ENCODE measurements at places on chromosomes 12 and 14. TPM values are rescaled to one million over a fixed set of nuclear protein-coding genes. Genes with fewer than 3 reads are reported as not detected.
A peak's percentile ranks its signal among the peaks of the same experiment; 100 is the strongest.

DNA sequence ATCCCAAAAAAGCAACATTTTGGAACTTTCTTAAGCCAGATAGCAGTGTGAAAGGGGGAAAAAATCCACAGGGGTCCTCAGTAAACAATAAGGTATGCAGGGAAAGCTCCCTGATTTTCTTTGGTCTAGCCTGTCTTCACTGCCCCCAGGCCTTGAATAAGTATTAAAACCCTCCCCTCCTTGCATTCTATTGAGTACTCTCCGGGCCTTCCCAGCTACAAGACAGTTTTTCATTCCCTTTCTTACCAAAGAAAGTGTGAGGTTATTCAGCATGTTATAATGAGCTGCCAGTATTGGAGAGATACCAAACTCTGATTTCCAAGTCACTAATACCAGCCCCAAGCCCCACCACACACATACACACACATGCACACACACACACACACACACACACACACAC is 59.8 kb upstream of the KIF21A start:
- DNase-seq = no peak

- DNase-seq = no peak
Measured at GRCh38 chr14:46054526-46054925, 597.1 kb downstream of the RPL10L start.

DNA sequence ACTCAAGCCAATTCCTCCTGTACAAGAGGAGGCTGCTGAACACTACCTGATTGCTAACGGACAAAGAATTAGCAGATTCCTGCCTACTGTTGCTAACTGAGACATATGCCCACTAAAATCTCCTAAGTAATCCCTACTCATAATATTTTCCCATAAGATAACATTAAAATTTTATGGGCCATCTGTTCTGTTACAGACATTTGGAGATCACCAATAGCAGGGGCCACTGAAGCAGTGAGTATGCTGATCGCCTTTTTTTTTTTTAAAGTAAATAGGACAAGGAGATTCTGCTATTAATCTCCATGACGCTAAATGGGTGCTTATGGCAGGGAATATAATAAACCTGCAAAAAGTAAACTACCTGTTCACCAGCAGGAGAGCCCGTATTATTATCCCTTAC is 292.9 kb downstream of the MED13L start:
- DNase-seq = no peak

- DNase-seq = no peak
Measured at GRCh38 chr14:76531085-76531484, 155.1 kb downstream of the ESRRB start.

Gene PTPRB
- total RNA-seq = 28.6 TPM

- DNase-seq = no peak
Measured at GRCh38 chr12:107263980-107264379, 170.6 kb upstream of the CRY1 start.

DNA sequence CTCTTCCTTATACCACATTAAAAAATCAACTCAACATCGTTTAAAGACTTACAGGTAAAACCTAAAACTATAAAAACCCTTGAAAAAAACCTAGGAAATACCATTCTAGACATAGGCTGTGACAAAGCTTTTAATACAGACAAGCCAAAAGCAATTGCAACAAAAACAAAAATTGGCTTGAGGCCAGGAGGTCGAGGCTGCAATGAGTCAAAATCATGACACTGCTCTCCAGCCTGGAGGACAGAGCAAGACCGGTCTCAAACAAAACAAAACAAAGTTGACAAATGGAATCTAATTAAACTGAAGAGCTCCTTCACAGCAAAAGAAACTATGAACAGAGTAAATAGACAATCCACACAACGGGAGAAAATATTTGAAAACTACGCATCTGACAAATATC is 1057.8 kb downstream of the FSCB start:
- no peak for DNase-seq

Gene TBX3
- 251 TPM for total RNA-seq

DNA sequence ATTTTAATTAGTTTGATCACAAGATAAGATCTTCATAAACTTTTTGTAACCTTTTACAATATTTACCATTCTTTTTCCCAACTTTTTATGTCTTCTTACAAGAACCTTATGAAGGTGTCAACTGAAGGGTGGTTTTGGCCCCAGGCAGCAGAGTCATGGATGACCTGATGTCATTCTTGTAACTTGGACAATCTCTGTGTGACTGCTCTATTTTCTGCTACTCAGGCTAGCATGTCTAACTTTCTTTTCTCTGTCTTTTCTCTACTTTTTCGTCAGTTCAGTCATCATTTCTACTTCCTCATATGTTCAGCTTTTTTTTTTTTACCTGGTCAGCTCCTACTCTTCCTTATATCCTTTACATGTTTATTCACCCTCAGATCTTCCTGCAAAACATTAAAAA is 150.7 kb upstream of the PTPRQ start:
- DNase-seq = no peak

Gene GPR162
- total RNA-seq = 2.5 TPM

DNA sequence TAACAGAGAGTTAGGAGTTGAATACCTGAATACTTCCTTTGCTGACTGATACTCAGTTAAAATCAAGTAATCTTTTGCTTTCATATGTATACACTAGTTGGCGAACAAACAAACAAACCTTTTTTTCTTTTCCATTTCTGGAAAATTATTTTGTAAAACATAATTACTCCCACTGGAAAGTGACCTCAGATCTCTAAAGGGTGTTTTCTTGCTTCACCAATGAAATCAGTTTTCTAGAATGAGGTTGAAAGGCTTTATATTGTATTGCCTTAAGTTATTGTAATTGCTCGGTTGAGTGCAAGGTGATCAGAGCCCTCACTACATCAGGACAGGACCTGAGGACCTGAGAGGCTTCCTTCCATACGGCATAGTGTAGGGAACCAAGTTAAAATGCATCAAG is at the start of gene OR4K1:
TSS of gene OR4K1 (plus strand) at position 301 of the 400 bp plus-strand sequence. CDS start 4,750 bp downstream, outside the sequence.
- no peak for DNase-seq

DNA sequence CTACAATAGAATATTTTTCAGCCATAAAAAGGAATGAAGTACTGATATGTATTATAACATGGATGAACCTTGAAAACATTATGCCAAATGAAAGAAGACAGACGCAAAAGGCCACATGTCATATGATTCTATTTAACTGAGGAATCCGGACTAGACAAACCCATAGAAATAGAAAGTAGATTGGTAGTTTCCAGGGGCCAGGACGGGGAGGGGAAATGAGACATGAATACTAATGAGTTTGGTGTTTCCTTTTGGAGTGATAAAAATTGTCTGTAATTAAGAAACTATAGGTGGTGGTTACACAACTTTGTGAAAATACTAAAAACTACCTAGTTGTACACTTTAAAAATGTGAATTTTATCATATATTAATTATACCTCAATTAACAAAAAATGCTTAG is 247.6 kb downstream of the BCAT1 start:
- no peak for DNase-seq

DNA sequence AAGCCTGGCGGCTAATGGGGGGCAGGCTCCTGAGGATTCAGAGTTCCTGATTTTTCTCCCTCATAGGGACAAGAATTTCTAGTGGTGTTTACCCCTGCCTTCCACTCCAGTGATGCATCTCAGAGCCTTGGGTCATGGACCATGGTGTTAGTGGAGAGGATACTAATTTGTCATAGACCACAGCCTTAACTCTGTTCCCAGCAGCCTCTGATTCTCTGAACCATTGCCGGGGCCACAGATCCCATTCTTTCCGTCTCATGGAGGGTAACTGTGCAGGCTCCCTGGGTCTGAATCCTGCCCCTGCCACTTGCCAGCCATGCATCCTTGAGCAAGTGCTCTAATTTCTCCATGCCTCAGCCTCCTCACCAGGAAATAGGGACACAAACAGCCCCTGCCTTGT is 55.1 kb downstream of the RPH3A start:
- no peak for DNase-seq

Gene INSM2
- total RNA-seq = not detected

Gene KRT6B
- total RNA-seq = 0.36 TPM

Gene PIGH
- 29.8 TPM for total RNA-seq

Gene DNAJC22
- total RNA-seq = 0.16 TPM

Gene KLHDC1
- total RNA-seq = 9.8 TPM

Gene CLEC9A
- total RNA-seq = 0.57 TPM

Gene PRICKLE1
- total RNA-seq = 10.2 TPM

- no peak for DNase-seq
Measured at GRCh38 chr12:67752226-67752732, 103.7 kb downstream of the DYRK2 start.

Gene HCAR1
- total RNA-seq = 16.3 TPM

DNA sequence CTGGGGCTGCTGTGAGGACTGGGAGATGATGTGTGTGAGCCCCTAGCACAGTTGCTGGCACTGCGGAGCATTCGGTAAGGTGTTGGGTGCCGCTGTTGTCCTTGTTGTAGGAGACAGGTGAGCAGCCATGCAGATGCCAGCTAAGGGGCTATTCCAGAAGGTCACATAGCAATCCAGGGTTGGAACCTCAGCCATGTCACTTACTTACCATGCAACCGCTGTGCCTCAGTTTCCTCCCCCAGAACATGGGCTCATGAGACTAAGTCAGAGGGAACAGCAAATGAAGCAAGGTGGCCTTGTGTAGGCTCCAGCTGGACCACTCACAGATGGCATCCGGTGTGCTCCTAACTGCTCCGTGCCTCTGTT is 13.2 kb downstream of the DTX1 start:
- no peak for DNase-seq

Gene NR1H4
- total RNA-seq = 7.0 TPM

DNA sequence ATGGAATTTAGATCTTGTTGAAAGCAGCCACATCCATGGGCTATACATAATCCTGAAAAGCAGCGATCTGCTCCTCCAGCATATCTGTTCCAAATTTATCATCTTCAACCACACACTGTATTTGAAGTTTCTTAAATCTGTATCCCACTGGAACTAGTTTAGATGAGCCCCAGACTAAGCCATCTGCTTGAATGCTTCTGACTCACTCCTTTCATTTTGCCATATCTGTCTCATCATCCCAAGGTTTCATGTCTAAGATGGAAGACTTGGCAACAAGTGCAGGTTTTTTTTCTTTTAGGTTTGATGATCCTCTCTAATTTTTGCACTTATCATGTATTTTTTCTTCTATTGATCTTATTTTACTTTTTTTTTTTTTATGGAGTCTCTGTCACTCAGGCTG is 54.4 kb upstream of the TMEM263 start:
- no peak for DNase-seq

GRCh38 chr12:131751335-131751734 is 40.4 kb downstream of the SFSWAP start:
- no peak for DNase-seq

Gene ADCY4
- total RNA-seq = 61.7 TPM

- no peak for DNase-seq
Measured at GRCh38 chr12:72304751-72305150, 32.6 kb downstream of the TRHDE start.

GRCh38 chr12:45338272-45338671 is 122.4 kb downstream of the ANO6 start:
- DNase-seq = no peak

GRCh38 chr14:101365329-101366158 is 195.8 kb upstream of the DIO3 start:
- no peak for DNase-seq

Gene NPFF
- total RNA-seq = not detected

DNA sequence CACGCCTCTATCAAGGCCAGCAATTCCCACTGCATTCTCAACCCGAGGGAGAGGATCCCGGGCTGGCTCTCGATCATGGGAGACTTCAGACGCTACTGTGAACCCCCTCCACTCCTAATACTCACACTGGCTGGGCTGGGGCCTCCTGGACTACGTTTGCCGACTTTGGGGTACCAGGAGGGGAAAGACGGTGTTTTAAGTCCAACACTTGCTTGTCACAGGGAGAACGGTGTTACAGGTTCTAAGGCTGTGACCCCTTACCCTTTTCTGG is 463 bp downstream of the NACA start:
- no peak for DNase-seq

- DNase-seq = peak; percentile 93
Measured at GRCh38 chr14:24429395-24430142, at the start of the genes CBLN3 and KHNYN. Gene CBLN3 (minus strand): TSS chr14:24429668. CDS start chr14:24429054, 614 bp downstream. Gene KHNYN (plus strand): TSS chr14:24429954. CDS start chr14:24430731, 777 bp downstream.

Gene PTCSC3
- not detected for total RNA-seq

Gene AVPR1A
- 17.2 TPM for total RNA-seq

DNA sequence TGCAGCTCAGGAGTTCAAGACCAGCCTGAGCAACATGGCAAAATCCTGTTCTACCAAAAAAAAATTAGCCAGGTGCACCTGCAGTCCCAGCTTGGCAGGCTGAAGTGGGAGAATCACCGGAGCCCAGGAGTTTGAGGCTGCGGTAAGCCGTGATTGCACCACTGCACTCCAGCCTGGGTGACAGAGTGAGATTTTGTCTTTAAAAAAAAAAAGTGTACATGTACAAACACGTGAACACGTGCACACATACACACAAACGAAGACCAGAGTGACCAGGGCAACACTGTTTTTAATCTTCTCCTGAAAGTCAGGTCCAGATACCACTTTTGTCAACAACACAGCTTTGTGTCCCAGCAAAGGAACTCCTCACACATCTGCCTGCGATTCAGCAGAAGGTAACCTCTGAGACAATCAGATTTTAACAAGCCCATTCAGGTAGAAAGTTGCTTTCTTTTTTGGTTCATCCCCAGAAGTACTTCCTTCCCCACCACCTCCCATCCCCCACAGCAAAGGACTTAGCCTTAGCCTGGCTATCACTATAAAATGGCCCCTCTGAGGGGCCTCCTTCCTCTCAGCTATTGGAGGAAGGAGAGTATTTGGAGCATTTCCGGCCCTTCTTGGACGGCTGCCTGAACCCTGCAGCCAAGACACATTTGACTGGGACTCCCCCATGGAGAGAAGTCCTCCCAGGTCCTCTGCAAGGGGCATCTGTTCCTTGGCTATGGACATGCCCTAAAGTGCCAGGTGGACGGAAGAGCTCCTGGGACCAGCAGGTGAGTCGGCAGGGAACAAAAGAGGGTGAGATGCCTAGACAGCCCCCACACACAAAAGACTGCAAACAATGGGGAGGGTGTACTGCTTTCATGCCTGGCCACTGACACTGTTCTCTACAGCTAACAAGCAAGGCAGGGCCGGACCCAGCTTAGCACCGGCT is 9.8 kb downstream of the CTDSP2 start:
- DNase-seq = peak; percentile 78

GRCh38 chr12:120378036-120378435 is 9.1 kb upstream of the MSI1 start:
- no peak for DNase-seq

- DNase-seq = no peak
Measured at GRCh38 chr12:96514328-96514727, 25.0 kb downstream of the CFAP54 start.

GRCh38 chr12:126784328-126784921 is 1482.5 kb upstream of the TMEM132C start:
- DNase-seq = no peak

GRCh38 chr14:23385642-23386265 is 8.9 kb downstream of the CMTM5 start:
- no peak for DNase-seq

DNA sequence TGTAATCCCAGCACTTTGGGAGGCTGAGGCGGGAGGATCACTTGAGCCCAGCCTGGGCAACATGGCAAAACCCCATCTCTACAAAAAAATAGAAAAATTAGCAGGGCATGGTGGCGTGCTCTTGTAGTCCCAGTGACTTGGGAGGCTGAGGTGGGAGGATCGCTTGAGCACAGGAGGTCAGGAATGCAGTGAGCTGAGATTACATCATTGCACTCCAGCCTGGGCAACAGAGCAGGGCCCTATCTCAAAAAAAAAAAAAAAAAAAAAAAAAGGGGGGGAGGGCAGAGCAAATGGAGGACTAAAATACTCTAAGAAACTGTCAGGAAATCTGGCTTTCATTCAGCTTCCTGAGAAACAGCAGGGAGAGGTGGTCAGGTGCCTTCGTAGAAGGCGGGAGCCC is 31.7 kb upstream of the TSPAN9 start:
- DNase-seq = no peak
